ENCODE measurements at places on chromosomes 12 and 14.

DNA sequence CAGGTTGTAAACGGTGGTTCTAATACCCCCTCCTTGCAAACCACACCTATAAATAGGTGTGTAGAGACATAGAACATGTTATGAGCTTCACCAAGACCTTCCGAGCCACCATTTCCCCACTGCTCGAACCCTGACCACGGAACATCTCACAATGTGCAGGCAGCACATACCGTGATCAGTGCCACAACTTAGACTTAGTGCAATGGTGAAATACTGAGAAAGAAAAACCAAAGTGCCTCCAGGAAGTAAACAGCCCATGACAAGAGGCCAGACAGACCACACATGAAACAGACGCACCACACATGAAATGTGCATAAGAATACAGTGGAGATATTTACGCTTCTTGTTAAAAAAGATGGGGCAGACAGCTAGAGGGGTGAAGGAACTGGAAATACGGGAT, 166.9 kb upstream of the CCND2 start:
- no peak for DNase-seq

DNA sequence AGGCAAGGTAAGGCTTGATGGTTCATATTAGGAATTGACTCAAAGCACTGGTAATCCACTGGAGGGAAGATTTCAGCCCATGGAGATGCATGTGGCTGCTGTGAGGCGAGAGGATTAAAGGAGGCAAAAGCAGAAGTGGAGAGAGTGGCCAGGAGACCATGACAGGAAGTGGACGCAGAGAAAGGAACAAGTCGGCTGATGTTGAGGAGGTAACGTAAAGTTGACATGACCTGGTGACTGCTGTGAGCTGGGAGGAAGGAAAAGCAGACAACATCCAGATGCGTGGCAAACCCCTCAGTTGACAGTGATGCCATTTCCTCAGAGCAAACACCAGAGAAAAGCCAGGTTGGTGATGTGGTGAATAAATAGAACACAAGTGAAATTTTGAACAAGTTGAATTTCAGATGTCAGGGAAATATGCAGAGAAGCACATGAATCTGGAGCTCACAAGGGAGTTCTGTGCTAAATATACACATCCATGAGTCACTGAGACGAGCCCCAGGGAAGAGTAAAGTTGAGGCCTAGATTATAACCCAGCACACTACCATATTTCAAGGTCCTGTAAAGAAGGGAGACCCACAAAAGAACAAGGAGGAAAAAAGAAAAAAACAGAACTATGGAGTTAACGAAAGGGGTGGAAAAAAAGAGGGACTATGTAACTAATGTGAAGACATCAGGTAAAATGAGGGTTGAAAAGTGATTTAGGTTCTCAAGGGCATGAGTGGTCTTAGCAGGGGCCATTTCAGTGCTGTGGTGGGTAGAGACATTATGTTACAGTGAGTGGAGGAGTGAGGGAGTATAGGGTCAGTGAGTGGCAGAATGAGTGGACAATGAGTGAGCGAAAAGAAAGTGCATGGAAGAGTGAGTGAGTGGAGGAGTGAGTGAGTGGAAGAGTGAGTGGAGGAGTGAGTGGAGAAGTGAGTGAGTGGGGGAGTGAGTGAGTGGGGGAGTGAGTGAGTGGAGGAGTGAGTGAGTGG, 61.6 kb upstream of the GZMB start:
- DNase-seq = no peak

- no peak for DNase-seq
These were observed 473.5 kb downstream of the FOXG1 start for GRCh38 chr14:29240066-29240465.

GRCh38 chr12:50598321-50598862, 93.6 kb downstream of the DIP2B start:
- no peak for DNase-seq

DNA sequence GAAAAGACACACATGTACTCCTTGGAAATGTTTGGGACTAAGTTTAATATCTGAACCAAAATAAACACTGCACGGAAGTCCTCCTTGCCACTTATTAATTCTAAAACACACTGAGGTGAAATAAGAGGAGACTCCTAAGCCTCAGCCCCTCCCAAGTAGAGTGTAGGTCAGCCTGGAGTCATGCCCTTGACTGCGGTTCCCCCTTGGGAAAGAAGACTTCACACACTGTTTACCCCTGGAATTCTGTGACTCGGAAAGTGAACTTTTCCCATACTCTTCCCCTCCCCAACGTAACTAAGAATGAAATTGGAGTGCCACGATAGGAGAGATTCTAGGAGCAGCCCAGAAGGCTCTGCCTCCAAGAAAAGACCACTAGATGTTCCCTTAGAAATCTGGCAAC, 8.6 kb upstream of the TFCP2 start:
- DNase-seq = no peak

DNA sequence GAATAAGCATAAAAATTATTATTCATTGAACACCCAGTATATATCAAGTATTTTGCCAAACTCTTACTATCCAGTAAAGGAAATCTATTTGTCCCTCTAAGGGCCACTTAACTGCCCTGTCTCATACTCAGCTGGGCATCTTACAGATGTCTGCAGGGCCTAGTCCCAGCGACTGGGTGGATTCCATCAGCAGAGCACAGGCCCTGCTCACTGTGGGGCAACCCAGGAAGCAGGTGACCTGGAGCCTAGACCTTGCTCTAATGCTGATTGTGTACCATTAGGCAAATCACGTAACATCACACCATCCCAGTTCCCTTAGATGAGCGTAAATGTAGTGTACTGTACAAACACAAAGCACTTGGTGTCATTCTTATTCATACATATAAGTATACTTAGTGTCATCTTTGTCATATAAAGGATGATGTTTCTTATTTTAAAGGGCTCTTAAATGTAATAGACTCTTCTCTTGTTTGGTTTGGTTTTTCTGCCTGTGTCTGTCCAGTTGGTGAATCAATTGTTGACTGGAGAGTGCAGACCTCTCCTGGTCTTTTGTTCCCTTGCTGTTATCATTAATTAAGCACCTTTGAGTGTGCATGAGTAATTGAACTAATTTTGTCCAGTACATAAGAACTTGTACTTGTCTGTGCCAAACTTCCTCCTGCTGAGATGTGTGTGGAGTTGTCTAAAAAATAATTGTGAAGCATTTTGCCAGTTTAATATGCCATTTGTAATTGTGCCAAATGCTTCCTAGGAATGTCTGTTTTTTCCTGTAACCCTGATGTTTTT, 49.3 kb downstream of the RAB35 start:
- peak; percentile 43 for DNase-seq

DNA sequence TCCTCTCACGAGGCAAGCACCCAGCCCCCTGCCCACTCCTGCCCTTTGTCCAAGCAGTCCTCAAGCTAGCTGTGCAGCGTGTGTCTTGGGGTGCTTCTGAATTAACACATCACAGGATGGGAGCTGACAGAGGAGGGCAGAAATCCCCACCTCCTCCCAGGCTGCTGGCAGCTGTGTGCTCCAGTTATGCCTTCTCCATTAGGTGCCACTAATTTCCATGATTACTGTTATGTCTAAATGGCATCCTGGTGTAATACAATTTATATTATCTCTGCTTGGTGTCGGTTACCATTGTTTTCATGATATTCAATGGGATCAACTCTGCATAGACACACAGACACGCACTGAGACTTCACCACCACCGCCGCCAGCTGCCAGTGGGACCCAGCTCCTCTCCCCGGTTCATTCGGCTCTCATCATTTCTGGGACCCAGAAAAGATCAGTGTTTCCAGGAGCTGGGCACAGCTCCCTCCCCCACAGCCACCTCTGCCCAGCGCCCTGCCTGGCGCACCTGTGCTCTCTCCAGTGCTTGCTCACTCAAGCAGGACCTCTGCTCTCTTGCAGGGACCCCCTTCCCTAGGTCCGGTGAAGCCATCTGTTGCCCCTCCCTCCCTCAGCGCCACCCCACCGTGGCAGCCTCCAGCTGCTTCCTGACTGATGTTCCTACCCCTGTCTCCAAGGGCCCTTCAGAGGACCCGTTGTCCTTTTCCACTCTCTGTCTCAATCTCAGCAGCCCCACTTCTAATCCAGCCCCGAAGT, 167.5 kb upstream of the FKBP4 start:
- DNase-seq = no peak

GRCh38 chr12:132366341-132366861, 37.0 kb upstream of the GALNT9 start:
- DNase-seq = no peak

GRCh38 chr14:96590190-96590864, 88.1 kb downstream of the PAPOLA start:
- DNase-seq = no peak

DNA sequence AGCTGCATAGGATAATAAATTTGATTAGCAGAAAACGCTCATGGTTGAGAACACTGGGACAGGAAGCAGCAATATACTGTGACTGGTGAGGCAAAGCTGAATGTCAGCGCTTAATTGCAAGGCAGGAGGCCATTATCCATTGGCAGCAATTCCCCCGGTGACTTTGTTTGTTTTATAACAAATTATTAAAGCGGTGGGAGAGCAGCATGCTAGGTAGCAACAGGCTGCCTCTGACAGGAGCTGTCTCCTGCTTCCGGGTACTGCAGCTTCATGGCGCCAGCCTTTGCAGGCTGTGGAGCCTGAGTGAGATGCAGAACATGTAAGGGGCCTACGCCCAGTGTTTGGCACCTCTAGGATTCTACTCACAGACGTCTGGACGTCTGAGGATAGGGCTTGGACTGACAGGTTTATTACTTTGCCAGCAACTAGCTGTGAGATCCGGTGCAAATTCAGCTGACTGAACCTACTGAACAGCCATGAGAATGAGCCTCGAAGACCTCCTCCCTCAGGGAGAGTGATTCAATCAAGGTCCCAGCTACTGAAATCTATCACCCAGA, 82.1 kb upstream of the SSTR1 start:
- no peak for DNase-seq

DNA sequence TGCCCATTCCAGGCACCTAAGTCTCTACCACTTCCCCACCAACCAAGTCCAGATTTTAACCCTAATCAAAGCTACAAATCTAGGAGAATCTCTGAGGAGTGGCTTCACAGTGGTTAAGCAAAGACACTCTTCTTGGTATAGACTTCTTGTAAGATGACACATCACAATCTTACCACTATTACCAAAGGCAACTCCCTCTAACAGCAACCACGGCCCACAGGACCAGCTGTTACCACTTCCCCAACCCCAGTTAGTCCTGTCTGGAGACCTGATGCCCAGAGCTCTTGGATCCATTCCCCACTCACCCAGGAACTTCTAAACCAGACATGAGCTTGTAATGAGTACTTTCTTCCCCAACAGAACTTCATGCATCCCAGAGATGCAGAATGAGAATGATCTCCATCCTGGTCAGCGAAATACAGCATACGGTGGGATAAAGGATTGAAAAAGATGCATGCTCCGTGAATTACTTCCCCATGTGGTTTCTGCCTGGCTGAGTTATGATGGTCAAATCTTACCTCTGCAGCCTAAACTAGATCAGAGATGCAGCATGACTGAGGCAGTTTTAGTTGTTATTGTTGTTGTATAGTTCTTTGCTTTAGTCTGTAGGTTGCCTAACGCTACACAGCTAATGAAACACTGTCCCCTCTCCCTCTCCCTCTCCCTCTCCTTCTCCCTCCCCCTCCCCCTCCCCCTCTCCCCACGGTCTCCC, 87.7 kb upstream of the FOXN3 start:
- no peak for DNase-seq

GRCh38 chr14:101965770-101966722, 1.7 kb downstream of the DYNC1H1 start:
- DNase-seq = peak; percentile 72

Data from lower leg skin (tissue), 4 donors.